ENCODE measurements at places on chromosomes 4 and X.

- DNase-seq: no peak
Measured at GRCh38 chr4:114081783-114082182, 102.3 kb upstream of the ARSJ start.

DNA sequence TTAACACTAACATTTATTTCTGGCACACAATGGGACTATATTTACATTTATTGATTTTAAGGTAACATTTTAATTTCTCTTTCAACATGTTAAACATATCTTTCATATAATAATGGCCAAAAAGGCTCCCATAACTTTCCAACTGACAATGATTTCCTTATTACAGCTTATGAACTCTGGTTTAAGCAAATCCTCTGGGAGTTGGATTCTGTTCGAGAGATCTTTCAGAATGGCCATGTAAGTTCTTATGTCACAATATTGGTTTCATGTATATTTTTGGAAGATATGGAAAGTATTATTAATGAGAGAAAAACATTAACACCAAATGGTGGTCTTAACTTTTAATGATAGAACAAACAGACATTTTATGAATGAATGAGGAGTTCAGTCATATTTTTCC is 4.1 kb downstream of the TDO2 start:
- no peak for DNase-seq

DNA sequence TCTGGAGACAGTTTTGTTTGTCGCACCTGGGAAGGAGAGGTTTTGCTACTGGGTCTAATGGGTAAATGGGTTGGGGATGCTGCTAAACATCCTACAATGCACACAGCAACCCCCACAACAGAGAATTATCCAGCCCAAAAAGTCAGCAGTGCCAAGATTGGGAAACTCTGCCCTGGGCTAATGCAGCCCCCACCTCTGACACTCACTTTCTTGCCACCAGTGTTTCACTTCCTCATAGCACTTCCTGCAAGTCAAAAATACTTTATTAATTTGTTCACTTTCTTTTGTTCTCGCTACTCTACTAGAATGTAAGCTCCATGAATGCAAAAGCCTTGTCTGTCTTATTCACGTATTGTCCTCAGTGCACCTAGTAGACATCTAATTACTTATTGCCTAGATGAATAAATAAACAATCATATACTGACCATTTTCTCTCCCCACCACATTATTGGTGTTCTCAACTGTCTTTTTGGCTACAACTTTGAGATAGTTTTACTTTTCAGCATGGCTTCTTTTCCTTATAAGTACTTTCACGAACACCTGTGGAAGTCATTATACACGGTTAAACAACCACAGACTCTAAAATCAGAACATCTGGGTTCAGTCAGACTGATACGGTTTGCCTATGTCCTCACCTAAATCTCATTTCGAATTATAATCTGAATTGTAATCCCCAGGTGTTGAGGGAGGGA is 82.0 kb upstream of the PITX2 start:
- DNase-seq: no peak

DNA sequence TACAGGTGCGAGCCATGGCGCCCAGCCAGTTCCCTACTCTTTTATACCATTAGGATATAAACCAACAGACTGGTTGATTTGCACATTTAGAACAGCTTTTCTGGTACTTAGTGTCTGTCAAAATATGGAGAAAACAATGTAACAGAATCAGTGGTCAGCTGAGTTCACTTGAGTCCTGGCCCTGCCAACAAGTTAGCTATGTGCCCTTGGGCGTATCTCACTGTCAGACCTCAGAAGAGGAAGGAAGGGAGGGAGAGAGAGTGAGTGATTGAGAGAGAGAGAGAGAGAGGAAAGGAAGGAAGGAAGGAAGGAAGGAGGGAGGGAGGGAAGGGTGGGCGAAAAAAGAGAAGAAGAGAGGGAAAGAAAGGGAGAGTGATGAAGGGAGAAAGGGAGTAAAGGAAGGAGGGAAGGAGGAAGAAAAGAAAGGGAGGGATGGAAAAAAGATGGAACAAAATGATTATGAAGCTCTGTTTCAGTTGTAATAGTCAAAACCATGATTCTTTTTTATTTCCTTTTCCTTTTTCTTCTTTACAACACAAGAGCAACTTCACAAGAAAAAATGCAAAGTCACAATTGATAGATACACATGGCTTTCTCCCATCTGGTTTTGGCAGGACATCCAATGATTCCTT is 55.7 kb upstream of the PDGFRA start:
- no peak for DNase-seq

- DNase-seq: no peak
Measured at GRCh38 chrX:154321594-154321993, 26.0 kb downstream of the TKTL1 start.

DNA sequence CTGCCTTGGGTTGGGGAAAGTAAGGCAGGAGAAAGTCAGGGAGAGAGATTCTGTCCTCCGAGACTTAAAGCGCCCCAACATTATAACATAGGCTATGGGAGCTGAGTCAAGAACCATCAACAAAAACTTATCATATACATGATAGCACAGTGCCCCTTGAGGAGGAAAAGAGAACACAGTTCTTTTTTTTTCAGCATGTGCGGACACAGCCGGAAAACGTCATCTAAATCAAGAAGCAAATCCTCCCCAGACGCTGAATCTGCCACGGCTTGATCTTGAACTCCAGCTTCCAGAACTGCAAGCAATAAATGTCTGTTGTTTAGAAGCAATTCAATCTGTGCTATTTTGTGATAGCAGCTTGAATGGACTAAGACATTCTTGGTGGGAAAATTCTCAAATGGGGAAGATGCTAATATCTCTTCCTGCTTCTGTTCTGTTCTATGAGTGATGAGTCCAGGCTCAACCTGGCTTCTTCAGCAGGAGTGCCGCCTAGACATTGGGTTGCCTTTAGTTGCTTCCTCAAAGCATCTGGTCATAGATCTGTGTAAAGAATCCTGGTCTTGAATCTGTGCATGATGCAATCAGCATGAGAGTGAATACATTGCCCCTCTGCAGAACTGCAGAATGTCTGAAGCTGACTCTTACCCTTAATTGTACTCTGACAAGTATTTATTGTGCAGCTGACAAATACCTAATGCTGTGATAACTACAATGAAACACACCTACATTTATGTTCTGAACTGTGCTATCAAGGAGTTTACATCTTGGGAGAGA is 549.8 kb upstream of the PRKX start:
- DNase-seq: no peak

DNA sequence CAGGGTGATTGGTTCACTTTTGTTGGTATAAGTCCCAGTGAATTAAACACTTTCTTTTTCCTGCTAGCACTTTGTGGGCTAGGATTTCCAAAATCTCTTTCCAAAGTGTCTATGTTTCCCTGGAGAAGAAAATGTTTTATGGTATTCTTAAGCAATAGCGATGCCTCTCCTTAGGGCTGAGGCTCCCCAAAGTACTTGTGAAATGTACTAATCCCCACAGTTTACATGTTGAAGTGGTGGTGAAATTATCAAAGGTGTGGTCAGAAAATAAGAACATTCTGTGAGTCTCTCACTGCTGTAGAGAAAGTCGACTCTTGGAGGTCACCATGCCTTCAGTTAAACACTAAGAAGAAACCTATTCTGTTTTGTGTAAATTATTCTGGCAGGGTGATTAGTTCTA is 51.5 kb upstream of the AMELX start:
- no peak for DNase-seq

GRCh38 chr4:101464596-101464995 is 117.3 kb upstream of the PPP3CA start:
- no peak for DNase-seq

DNA sequence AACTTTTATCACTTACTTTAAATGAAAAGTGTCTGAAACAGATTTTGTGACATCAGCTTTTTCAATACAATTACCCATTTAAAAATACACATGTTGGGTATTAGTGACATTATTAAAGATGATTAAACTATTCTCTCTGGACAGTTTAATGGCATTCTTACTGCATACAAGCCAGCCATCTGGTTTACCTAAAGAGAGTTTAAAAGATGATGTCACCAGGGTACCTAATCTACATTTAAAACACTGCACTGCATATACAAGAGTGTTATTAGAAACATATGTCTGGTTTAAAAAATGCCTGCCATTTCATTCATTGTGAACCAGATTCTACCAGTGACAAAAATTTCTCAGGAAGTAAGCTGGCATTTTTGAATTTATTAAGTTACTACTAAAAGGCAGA is 919.1 kb downstream of the ADGRL3 start:
- no peak for DNase-seq

- DNase-seq: no peak
Measured at GRCh38 chr4:57116245-57116644, 6.1 kb upstream of the IGFBP7 start.

GRCh38 chrX:23228454-23228853 is 106.2 kb upstream of the PTCHD1 start:
- no peak for DNase-seq

GRCh38 chrX:41086627-41086932 is 1.3 kb downstream of the USP9X start:
- no peak for DNase-seq

GRCh38 chr4:156710365-156711192 is 261.0 kb downstream of the PDGFC start:
- DNase-seq: no peak

- no peak for DNase-seq
Measured at GRCh38 chr4:5365071-5366008, 314.1 kb downstream of the STK32B start.

GRCh38 chr4:17962171-17962570 is 59.4 kb downstream of the LCORL start:
- no peak for DNase-seq
